Psoas muscle (tissue), 8 donors: ENCODE measurements at places on chromosomes 16 and 17.
A peak's percentile ranks its signal among the peaks of the same experiment; 100 is the strongest.

GRCh38 chr16:11045846-11046245 is 101.5 kb downstream of the CLEC16A start:
- no peak for DNase-seq

DNA sequence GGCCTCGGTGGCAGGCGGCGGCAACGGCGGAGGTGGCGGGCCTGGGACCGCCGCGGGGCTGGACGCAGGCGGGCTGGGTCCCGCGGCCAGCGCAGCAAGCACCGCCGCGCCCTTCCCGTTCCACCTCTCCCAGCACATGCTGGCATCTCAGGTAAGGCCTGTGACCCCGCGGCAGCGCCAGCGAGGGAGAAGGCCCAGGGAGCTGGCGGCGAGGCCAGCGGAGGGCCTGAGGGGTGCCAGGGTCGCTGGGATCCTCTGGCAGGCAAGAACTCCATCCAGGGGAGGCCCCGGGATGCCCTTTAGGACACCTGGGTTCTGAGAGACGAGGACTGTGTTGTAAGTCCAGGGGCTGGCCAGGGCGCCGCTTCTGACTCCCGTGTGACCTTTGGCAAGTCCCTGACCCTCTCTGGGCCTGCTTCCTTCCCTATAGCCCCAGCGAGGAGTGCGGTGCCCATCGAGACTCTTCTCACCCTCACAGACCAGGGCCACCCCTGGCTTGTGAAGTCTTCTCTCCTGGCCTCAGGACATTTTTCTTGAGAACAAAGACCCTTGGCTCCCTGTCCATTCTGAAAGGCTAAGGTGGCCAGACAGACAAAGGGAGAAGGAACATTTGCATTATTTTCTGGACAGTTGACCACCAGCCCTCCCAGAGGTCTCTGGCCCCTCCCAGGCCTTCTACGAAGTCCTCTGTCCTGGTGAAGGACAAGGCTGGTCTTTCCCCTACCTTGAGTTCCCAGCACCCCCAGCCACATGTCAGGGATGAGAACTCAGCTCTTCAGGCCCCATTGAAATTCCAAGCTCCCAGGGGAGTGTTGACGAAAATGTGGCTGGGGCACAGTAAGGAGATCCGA is 6.3 kb downstream of the TBX2 start:
- no peak for DNase-seq

GRCh38 chr16:57822856-57823255 is 20.6 kb upstream of the KIFC3 start:
- no peak for DNase-seq

GRCh38 chr17:61130330-61130729 is 269.3 kb upstream of the TBX2 start:
- no peak for DNase-seq

- DNase-seq: peak; percentile 52
These were observed 23.4 kb upstream of the ZFHX3 start for GRCh38 chr16:73071131-73071940.

DNA sequence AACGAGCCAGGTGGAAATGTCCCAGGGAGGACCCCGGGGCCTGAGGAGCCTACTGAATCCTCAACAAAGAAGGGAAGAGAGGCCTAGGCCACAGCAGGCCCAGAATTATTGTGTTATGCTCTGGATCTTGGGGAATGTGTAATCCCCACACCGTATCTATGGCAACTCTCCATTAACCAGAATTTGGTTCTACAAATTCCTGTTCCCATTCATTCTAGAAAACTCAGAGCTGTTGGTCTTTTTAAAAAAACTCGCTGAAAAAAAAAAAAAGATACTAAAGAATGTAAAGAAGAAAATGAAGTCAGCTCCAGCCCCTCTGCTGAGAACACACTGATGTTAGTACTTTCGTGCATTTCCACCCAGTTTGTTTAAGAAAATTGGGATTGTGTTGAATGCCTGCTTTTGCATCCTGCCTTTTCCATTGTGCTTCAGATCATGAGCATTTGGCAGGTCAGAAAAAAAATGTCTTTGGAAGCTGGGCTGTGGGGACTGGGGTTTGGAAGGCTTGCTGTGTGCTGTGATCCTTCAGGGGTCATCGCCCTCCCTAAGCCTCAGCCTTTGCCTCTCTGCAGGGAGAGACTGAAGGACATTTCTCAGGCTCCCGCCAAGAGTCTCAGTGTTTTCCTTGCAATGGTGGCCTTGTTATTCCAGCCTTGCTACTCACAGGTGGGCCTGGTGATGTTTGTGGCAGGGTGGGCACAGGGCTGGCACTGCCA is 69.5 kb downstream of the SREBF1 start:
- no peak for DNase-seq

- DNase-seq: no peak
These were observed 285.2 kb downstream of the CDH13 start for GRCh38 chr16:82911925-82912324.

GRCh38 chr17:48818361-48818841 is 1.4 kb upstream of the TTLL6 start:
- DNase-seq: no peak

- no peak for DNase-seq
These were observed 99.4 kb downstream of the LITAF start for GRCh38 chr16:11487289-11487688.
